ENCODE measurements at places on chromosomes 6 and 20.

GRCh38 chr20:47296950-47297349 is 59.5 kb downstream of the ZMYND8 start:
- no peak for DNase-seq

- no peak for DNase-seq
These were observed 130.0 kb upstream of the UST start for GRCh38 chr6:148616841-148617240.

DNA sequence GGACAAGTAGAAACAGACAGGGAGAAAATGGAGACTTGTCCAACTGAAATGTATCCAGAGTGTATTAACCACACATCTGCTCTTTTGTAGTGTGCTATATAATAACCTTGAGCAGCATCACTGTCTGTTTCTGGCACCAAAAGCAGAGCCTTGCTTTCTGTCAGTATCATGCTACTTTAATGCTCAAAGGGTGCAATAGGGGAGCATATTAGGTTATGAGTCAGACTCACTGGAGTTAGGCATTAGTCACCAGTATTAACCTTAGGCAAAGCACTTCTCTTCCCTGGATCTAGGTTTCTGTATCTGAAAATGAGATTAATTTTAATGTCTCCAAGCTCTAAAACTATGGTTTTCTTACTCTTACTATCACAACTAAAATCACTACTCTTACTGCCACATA is 280.1 kb downstream of the TFAP2B start:
- DNase-seq = no peak

GRCh38 chr6:111121789-111122350 is 34.6 kb downstream of the SLC16A10 start:
- no peak for DNase-seq

GRCh38 chr6:75431379-75431778 is 62.2 kb downstream of the FILIP1 start:
- DNase-seq = no peak

- no peak for DNase-seq
These were observed 686 bp downstream of the GINS1 start for GRCh38 chr20:25408170-25408547.

DNA sequence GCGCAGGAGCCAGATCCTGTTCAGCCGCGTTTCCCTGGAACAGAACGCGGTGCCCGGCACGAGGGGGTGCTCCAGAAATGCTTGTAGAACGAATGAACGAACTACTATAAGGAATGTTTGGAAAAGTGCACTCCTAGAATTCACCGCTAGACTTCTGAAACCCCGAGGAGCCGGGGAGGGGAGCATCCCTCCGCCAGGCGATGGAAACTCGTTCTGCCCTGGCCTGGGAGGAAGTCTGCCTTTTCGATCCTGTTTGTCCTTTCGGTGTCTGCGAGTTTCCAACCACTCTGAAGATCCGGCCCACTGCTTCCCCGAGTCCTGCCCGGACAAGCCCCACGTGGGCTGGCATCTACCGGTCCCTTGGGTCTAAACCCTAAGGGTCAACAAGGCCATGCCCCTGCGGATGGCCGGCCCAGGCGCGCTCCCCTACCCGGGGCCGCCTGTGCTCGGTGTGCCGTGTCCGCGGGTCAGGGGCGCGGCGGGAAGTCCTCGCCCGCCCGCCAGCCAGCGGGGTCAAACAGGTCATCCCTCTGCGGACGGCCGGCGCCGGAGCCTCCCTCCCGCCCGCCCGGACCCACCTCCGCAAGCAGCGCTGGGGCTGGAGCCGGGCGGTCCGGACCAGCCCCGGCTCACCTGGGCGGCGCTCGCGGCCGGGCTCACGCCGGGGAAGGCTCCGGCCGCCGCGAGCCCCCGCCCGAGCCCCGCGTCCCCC is 526 bp downstream of the SULF2 start:
- peak; percentile 53 for DNase-seq

- DNase-seq = no peak
These were observed 51.3 kb downstream of the NCOA3 start for GRCh38 chr20:47552996-47553395.

DNA sequence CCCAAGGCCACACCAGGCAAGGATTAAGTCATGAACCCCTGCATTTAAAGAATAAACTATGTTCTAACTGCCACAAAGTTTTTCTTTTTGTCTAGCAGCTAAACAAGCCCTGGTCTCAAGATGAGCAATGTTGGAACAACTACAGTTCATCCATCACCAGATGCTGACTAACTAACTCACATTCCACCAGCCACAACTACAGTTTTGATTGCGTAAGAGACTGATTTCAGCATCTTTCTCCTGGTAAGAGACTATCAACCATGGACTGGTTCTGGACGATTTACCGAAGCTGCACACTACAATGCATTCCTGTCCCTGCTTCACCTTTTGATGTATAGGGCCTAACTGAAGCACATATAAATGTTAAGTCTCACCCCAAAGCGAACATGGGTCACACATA is 43.0 kb downstream of the F13A1 start:
- no peak for DNase-seq

DNA sequence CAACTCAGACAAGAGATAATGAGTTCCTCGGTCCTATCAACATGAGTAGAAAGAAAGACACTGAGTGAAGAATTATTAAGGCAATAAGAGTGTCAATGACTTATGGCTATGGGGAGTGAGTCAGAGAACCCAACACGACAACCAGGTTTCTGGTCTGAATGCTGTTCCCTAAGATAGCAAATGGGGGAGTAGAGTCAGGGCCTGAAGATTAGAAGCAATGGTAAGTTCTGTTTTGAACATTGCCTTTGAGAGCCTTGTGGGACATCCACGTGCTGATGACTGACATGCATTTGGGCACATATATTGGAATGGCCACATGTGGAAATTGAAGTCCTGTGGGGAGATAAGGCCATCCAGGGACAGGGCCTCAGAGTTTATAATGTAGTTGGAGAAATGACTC is 254.4 kb upstream of the TCF21 start:
- DNase-seq = no peak

GRCh38 chr20:61958773-61959700 is 106.6 kb downstream of the TAF4 start:
- DNase-seq = no peak

Measured in endothelial cell (in vitro differentiated cells).